ENCODE measurements at places on chromosomes 13 and 19.

DNA sequence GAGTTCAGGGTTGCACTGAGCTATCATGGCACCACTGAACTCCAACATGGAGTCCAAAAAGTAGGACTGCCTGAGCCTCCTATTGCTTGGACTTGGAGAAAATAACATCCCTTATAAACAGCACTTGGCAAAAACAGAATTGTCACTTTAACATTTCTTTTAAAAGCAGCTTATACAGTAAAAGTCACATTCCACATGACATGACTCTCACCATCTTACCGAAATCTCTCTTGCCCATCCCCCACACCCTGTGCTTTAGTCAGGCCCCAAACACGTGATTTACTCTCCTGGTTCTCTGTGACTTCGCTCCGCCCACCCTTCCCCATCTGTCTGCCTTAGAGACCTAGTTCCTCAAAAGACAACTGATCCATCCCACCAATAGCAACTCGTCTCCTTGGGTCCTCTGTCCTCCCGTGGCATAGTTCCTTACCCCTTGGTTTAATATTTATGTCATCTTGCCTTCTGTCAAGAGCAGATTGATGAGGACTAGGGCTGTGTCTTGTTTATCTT, 4.6 kb downstream of the SAFB start:
- DNase-seq: peak; percentile 16

- DNase-seq: no peak
These were observed 2.4 kb upstream of the TGFBR3L start for GRCh38 chr19:7912144-7912696.

- DNase-seq: no peak
These were observed 101.5 kb upstream of the ZNF492 start for GRCh38 chr19:22532388-22533300.

DNA sequence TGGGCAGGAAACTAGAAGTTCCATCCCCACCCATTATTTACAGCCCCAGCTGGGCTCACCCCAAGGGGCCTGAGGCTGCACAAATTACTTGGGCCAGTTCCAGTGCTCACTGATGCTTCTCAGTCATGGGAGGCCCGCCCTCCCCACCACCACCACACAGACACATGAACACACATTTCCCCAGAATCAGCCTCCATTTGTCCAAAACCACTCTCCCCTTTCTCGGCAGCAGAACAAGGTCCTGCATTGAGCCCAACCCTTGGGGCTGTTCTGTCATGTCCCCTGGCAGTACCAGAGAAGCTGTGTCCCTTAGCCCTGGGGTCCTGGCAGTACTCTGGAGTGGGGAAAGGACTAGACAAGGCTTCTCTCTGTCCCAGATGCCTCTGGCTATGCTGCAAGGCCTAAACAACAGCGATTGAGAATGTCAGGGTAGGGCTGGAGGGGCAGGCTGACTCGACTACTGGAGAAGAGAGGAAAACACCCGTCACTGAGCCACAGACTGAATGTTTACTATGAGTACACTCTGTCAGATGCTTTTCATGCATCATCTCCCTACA, 21.8 kb downstream of the SAMD4B start:
- DNase-seq: peak; percentile 61

All from fibroblast of skin of left quadriceps (primary cell).